ENCODE measurements at places on chromosomes 1 and 21. TPM values are rescaled to one million over a fixed set of nuclear protein-coding genes. Genes with fewer than 3 reads are reported as not detected.

- no peak overlapping the region for H3K4me3 ChIP-seq
- no peaks in the 10 kb centered on the region for H3K4me1 ChIP-seq
- no peaks in the 10 kb centered on the region for H3K27me3 ChIP-seq
These were observed 163.2 kb downstream of the SNX7 start for GRCh38 chr1:98824736-98825135.

DNA sequence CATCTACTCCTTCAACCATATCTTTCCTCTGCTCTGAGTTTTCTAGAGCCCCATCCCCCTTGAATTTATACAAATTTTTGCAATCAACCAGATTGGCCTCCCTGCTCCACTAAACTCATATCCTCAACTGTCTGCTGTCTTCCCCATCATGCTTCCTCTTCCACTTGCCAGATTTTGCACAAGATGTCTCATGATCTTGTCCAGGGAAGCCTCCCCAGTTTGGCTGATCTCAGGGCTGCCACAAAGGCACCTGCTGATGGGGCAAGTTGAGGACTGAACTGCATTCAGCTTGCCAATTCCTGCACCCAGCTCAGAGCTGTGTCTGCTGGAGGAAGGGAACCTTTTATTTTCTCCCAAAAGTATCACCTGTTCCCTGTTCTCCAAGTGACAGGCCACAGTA, 3.9 kb upstream of the KCNJ9 start:
- H3K36me3 ChIP-seq, result no peaks in the 10 kb centered on the region
- peaks cover 47% of the 10 kb centered on the region for H3K27me3 ChIP-seq
- no peak for DNase-seq
- H3K4me1 ChIP-seq, result no peaks in the 10 kb centered on the region
- H3K4me3 ChIP-seq, result no peak overlapping the region
- no peak overlapping the region for H3K27ac ChIP-seq

CYP4X1 gene
- total RNA-seq, result not detected

DNA sequence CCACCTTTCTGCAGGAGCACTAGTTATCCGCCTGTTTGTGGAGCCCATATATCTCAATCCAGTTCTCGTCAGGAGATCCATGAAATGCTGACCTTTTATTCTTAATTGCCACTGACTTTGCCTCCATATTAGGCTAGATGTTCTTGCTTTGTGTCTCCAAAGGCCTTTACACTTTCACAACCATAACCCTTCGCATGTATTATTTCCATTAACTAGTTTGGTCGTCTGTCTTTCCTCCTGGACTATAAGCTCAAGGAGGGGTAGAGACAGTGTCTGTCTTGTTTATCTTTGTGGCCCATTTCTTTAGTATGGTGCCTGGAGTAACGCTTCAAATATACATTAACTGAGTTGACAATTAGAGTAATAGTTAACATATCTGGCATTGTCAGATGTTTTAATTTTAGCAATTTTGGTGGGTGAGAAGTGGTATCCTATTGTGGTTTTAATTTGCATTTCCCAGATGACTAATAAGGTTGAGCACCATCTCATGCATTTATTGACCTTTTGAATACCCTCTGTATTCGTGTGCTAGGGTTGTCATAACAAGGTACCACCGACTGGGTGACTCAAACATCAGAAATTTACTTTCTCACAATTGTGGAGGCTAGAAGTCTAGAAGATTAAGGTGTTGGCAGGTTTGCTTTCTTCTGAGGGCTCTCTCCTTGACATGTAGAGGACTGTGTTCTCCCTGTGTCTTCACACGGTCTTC, 21.7 kb upstream of the IL12RB2 start:
- no peak overlapping the region for H3K27ac ChIP-seq
- DNase-seq, result no peak
- peaks cover 6% of the 10 kb centered on the region for H3K27me3 ChIP-seq
- no peaks in the 10 kb centered on the region for H3K36me3 ChIP-seq
- H3K4me1 ChIP-seq, result no peaks in the 10 kb centered on the region
- no peak overlapping the region for H3K4me3 ChIP-seq

C1orf21 gene
- total RNA-seq, result 20.0 TPM

KCNC4 gene
- total RNA-seq, result 29.3 TPM

DNA sequence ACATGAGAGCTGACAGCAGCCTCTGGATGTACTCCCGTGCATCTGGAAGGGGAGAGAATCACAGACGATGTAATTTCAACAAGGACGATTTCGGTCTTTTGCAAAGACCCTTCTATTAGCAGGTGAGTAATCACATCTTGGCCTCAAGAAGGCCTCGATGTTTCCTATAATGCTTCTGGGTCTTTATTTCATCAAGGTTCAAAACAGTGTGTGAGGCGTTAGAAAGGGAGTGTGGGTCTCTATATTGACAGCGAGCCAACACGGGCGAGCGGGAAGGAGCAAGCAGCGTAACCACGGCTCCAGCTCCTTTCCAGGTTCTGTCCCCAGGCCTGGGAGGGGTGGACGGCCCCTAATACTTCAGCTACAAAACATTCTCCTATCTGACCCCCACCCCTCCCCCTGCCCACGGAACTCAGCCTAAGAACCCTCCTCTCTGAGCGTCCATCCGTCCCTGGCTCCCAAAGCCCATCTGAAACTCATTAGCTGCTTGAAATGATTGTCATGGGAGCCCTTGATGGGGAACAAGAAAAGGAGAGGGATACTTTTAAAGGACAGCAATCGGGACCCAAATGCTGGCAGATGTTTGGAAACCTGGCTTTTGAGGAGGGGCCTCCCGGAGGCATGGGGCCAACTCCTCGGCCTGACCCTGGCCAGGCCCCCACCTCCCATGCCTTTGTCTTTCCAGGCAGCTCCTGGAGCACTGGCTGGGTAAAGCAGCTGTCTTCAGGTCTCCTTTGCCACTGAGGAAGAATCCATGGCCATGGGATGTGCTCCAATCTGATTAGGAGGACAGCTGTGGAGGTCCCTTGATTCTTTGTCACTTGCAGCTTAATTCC, 250.8 kb downstream of the FOXD2 start:
- peaks cover 8% of the 10 kb centered on the region for H3K27me3 ChIP-seq
- H3K36me3 ChIP-seq, result no peaks in the 10 kb centered on the region
- H3K4me1 ChIP-seq, result no peaks in the 10 kb centered on the region

DNA sequence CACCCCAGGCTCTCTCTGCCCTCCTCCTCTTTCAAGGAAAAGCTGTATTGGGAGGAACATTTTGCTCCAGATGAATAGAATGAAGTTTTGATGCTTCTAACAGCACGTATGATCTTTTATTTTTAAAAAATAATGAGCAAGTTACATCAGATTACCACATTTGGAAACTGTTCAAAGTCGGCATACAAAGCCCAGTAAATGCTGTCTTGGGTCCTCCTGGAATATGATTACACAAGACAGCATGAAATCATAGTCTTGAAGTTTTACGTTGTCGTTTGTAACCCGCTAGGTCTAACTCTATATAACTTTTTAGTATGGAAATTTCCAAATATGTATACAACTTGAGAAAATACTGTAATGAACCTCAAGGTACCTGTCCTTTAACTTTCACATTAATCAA, 385.6 kb downstream of the HLX start:
- no peak overlapping the region for H3K27ac ChIP-seq
- H3K36me3 ChIP-seq, result no peaks in the 10 kb centered on the region
- no peaks in the 10 kb centered on the region for H3K27me3 ChIP-seq

KCNK2 gene
- 145 TPM for total RNA-seq

- H3K27me3 ChIP-seq, result no peaks in the 10 kb centered on the region
- no peaks in the 10 kb centered on the region for H3K4me1 ChIP-seq
- no peaks in the 10 kb centered on the region for H3K36me3 ChIP-seq
- no peak overlapping the region for H3K4me3 ChIP-seq
These were observed 13.9 kb upstream of the LY9 start for GRCh38 chr1:160781914-160782689.

- DNase-seq, result peak; percentile 51
- H3K27me3 ChIP-seq, result no peaks in the 10 kb centered on the region
- peak overlapping the region; percentile 34 for H3K27ac ChIP-seq
- H3K4me3 ChIP-seq, result no peak overlapping the region
- peaks cover 64% of the 10 kb centered on the region for H3K4me1 ChIP-seq
These were observed 17.4 kb downstream of the CNST start for GRCh38 chr1:246583448-246584185.

DNA sequence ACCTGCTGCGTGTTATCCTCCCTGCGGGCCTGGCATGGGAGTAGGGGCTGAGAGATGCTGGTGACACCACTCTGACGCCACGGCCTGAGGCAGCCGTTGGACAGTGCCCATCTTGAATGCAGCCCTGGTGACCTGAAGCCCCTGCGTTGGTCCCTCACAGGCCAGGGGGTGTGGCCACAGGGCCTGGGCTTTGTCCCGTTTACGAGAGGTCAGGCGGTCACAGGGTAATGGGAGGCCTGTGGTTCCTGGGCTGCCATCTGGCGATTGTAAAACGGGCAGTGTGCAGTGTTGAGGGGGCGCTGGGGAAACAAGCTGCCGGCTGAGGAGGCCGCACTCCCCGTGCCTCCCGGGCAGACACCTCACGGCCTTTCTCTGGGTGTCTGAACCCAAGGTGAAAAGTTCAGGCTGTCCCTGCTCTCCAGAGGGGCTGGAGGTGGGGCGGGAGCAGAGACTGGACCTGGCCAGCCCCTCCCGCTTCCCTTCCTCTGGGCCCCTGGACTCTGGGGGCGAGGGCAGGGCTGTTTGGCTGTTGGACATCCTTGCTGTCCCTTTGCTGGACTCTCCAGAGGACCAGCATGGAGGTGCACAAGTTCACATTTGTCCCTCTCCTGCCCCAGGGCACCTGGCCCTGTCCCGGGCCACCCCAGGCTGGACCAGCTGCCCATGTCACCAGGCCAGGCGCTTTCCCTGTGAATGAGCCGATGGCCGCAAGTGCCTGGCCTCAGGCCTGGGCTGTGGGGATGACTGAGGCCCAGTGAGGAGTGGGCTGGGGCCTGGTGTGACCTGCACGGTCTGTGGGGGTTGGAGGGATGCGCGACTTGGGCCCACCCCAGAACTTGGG, 42.4 kb downstream of the SKI start:
- no peaks in the 10 kb centered on the region for H3K27me3 ChIP-seq
- H3K4me1 ChIP-seq, result peaks cover 30% of the 10 kb centered on the region
- H3K4me3 ChIP-seq, result no peak overlapping the region
- no peak for DNase-seq
- H3K27ac ChIP-seq, result no peak overlapping the region

DNA sequence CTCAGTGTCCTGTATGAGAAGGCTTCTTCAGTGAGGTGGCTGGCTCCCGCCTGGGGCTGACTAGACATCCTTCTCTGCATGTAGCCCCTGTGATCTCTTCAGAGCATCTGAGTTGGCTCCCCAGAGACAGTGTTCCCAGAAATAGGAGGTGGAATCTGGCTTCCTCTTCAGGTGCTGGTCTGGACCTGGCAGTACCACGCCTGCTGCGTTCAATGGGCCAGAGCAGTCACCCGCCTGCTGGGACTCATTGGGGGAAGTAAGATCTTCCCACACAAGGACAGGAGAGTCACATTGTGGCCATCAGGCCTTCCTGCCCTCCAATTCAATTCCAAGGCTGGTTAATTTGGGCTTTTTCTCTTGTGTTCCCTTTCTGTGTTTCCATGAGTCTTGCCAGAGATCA, 51.0 kb downstream of the ADARB1 start:
- H3K36me3 ChIP-seq, result 0 out of 2 replicates have a peak, but pooled peaks cover 3% of the 10 kb centered on the region
- no peak overlapping the region for H3K4me3 ChIP-seq
- H3K27me3 ChIP-seq, result no peaks in the 10 kb centered on the region
- H3K4me1 ChIP-seq, result peaks cover 21% of the 10 kb centered on the region

FGR gene
- not detected for total RNA-seq

MYBPH gene
- total RNA-seq, result 1.4 TPM

RPE65 gene
- not detected for total RNA-seq

CD48 gene
- total RNA-seq, result not detected

OR6N1 gene
- not detected for total RNA-seq

GRCh38 chr1:30753118-30753517, 4.5 kb downstream of the LAPTM5 start:
- no peaks in the 10 kb centered on the region for H3K36me3 ChIP-seq
- H3K27me3 ChIP-seq, result no peaks in the 10 kb centered on the region
- H3K4me1 ChIP-seq, result peaks cover 15% of the 10 kb centered on the region
- H3K27ac ChIP-seq, result no peak overlapping the region
- no peak for DNase-seq

GRCh38 chr1:15848143-15848928, 829 bp downstream of the SPEN start:
- no peaks in the 10 kb centered on the region for H3K27me3 ChIP-seq
- H3K27ac ChIP-seq, result peak overlapping the region; percentile 96
- H3K36me3 ChIP-seq, result no peaks in the 10 kb centered on the region
- peak; percentile 78 for DNase-seq
- peaks cover 35% of the 10 kb centered on the region for H3K4me1 ChIP-seq

DNA sequence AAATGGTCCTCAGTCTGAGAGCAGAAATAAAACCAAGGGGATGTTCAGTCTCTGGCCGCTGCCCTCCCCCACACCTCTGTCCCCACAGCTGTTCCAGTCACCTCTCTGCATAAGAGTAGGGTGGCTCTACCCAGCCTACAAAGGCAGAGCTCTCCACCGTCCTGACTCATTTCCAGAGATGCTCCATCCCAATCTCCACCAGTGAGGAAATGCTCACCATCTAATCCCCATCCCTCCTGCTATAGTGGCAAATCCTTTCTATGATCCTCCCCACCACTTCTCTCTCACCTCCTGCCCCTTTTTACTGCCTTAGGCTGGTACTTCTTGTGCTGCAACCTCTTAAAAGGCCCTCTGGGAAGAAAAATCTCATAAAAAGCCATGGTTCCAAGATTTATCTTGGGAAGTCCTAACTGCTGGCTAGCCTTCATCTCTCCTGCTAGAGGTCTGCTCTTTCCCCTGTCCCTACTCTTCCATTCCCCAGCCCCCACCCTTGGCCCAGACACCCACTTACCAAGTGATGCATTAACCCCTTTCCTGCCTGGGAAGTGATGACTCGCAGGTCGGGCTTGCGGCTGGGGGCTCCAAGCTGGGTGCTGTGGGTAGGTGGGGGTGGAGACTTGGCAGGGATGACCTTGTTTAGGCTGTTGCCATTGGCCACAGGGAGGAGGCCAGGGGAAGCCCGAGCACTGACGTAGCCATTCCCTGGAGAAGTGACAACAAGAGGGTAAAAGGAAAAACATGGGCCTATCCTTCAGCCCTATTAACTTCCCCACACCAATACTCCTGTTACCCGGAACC, 23.9 kb downstream of the MEF2D start:
- H3K27me3 ChIP-seq, result no peaks in the 10 kb centered on the region
- peak overlapping the region; percentile 87 for H3K27ac ChIP-seq
- H3K4me3 ChIP-seq, result no peak overlapping the region
- H3K36me3 ChIP-seq, result peaks cover 62% of the 10 kb centered on the region
- H3K4me1 ChIP-seq, result peaks cover 31% of the 10 kb centered on the region

HSD3B1 gene
- not detected for total RNA-seq

DNA sequence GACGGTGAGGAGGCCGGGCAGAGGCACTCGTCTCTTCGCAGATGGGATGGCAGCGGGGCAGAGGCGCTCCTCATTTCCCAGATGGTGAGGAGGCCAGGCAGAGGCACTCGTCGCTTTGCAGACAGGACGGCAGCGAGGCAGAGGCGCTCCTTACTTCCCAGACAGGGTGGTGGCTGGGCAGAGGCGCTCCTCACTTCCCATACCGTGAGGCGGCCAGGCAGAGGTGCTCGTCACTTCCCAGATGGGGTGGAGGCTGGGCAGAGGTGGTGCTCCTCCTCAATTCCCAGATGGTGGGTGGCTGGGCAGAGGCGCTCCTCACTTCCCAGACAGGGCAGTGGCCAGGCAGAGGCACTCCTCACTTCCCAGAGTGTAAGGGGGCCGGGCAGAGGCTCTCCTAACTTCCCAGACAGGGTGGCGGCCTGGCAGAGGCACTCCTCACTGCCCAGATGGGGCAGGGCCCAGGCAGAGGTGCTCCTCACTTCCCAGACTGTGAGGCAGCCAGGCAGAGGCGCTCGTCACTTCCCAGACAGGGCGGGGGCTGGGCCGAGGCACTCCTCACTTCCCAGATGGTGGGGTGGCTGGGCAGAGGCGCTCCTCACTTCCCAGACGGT, 9.9 kb downstream of the TCHHL1 start:
- no peak overlapping the region for H3K27ac ChIP-seq
- H3K36me3 ChIP-seq, result no peaks in the 10 kb centered on the region
- peaks cover 28% of the 10 kb centered on the region for H3K27me3 ChIP-seq
- DNase-seq, result no peak
- H3K4me3 ChIP-seq, result no peak overlapping the region

All from GM23248 (cell line).